ENCODE measurements at places on chromosomes 1 and 21.

GRCh38 chr1:11308699-11309224 is 35.8 kb downstream of the UBIAD1 start:
- DNase-seq = no peak

DNA sequence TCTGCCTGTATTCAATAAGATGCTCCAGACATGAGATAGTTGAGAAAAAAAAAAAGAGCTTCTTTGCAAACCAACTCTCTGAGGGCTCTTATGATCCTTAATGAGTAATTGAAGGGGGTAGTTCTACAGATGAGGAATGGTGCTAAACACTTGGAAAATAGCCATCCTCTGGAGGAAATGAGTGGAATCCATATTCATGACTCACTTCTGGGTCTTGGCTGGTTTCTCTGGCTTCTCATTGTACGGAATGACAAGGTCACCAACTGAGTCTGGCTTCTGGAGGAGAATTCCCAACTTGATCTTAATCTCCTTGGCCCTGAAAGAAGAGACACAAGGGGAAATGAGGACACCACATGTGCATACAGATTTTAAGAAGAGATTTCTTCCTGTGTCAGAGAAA is 34.7 kb downstream of the RGS5 start:
- no peak for DNase-seq

- no peak for DNase-seq
These were observed 45.8 kb downstream of the ARHGEF11 start for GRCh38 chr1:156999596-157000320.

DNA sequence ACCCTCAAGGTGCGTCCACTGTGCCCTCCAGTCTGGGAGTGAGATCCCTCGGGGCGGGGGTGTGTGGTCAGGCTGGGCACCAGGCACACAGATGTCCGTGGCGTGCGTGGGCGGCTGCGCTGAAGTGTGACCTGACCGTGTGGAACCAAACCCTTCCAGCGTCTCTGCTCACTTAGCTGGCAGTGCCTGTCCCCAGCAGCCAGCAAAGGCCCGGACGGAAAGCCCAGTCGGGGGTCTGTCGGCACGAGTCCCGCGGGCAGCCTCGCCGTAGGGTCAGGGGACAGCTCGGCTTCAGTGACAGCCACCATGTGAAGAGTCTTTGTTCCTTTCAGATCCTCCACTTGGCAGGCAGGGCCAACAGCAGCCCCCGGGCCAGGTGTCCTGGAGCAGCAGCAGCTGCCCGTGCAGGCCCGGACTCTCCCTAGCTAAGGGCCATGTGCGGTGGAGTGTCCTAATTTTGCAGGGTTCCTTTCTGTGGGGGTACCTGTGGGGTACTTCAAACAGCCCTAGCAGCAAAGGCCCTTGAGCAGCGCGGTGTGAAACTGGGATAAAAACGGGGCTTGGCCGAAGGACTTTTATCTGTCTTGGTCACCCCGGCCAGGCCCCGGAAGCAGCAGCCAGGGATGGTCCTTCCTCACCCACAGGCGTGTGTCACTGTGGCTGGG is 11.6 kb downstream of the TTLL10 start:
- no peak for DNase-seq

GRCh38 chr1:191886977-191887376 is 271.3 kb upstream of the RGS18 start:
- DNase-seq = no peak

DNA sequence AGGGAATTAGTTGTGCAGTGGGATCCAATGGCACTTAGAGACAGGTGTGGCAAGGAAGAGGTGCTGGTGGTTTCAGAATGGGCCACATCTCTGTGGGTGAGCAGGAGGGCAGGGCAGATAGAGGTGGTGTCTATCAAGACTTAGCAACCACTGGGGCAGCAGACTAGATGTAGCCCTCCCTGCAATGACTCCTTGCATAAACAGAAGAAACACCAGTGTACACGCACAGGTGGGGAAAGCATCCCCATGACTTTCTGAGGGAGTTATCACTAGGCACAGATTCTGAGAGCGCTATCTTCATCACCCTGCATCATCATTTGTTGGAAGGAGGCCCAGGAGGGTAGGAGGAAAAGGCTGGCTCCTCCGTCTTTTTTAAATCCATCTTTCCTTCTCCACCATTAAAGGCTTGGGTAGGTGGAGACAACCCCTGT is 58.4 kb downstream of the PLXNA2 start:
- DNase-seq = no peak

DNA sequence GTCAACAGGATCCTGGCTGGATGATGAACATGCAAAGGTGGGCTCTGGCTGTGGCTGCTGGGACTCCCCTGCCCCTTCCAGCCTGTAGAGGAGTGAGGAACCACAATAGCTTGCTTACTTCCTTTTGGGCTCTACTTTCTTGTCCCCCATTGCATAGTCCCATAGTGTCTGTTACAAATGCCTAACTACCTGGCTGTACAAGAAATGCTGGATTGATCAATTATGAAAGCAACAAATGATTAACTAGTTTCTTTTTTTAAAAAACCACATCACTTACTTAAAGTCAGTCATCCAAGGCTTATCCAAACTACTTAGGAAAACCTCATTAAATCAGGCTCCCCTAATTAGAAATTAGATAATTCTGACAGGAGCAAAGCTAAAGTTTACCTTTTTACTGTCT is 514.1 kb upstream of the PKN2 start:
- DNase-seq = no peak

GRCh38 chr1:52102336-52103013 is 39.4 kb upstream of the ZFYVE9 start:
- no peak for DNase-seq

DNA sequence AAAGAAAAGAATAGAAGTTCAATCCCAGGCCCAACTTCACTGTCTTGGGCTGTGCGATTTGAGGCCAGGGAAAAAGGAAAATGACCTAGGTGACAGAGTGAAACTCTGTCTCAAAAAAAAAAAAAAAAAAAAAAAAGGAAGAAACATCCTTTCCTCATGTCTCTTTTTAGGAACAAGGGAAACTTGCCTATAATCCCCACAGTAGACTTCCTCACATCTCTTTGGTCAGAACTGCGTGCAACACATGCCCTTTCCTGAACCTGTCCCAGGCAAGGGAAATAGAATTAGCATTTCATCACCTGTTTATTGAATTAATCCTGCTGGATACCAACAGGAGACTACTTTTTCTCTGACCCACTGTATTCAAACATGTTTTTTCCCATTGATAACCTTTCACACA is 2.3 kb downstream of the DCST1 start:
- no peak for DNase-seq

DNA sequence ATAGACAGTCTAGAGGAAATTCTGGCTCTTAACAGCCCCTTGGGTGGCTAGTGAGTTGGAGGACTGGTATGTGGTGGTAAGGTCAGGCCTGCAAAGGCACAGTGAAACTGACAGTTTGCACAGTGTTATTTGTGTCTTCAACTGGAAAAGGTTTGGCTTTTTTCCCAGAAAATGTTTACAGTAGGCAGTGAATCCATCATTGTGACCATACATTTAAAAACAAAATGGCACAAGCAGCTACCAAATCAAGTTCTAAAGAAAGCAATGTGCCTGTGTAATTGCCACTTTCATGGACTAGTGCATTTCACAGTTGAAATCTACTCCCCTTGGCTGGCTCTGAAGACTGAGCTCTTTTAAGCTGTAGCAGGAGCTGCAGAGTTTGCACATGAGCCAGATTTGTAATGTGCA is 24.8 kb downstream of the ATPAF1 start:
- no peak for DNase-seq

DNA sequence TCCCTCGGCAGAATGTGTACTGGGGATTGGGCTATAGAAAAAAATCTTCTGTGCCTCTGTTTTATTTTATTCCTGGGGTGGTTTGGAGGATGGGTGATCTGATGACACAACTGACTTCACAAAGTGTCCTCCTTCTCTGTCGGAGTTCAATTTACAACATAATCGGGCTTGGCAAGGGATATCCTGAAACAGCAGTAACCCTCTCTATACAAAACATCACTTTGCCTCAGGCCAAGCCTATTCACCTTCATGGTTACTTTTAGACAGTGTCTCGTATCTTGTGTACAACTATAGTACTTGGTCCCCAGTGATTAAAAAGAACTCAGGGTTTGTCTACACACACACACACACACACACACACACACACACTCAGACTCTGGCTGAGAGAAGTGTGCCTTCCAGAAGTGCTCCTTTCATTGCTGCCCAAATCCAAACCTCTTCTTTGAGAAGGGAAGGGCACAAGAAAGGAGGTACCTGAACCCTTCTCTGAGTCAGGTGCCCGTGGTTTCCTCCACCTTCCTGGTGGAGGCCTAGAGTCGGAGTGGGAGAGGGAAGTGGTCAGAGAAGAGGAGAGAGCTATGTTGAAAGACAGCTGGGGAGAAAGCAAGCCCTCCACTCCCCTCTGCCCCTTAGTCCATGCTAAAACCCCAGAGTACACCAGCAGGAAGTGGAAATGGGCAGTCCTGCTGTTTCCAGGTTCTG is 62.4 kb upstream of the POU2F1 start:
- no peak for DNase-seq

- DNase-seq = no peak
These were observed 97.5 kb downstream of the ZNF326 start for GRCh38 chr1:90092441-90092840.

GRCh38 chr1:66693856-66694255 is 58.4 kb upstream of the DYNLT5 start:
- no peak for DNase-seq

- no peak for DNase-seq
These were observed 37.5 kb upstream of the KCNA10 start for GRCh38 chr1:110556471-110556807.

DNA sequence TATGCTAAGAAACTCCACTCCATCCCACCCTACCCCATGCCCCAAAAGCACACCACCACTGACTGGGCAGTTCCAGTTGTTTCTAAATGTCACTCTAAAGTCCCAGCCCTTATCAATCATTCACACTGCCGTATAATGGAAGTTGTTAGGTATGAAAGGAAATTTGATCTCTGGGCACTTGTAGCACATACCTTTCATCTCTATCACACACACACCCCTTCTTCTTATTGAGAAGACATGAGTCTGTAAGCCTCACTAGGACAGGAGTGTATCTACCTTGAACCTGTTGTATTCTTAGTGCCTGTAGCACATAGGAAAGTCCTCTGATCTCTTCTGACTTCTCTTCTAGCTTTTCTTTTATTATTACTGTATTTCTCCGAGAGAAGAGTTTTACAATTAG is 22.3 kb upstream of the DHX9 start:
- no peak for DNase-seq

DNA sequence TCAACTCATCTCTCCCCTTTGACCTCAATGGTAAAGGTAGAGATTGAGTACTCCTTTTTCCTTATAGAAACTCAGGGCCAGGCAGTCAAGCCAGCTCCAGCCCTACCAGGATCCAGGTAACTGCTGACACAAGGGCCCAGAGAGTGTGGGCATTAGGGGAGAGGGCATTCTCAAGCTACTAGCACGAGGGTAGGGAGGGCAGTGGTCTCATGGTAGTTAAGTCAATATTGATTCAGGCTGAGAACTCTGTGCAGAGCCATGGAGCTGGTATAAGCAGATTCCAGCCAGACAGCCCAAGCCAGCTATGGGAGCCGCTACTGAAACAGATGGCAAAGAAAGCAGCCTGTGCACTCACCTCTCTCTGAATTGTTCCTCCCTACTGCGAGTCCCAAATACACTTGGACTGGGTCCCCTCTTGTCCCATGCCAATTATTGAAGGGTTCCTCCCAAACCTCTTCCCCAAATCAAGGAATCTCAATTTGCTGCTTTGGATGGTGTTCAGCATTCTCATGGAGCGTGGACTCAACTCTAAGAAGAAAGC is 2.8 kb downstream of the PI4KB start:
- DNase-seq = no peak

Data from progenitor cell of endocrine pancreas (in vitro differentiated cells).